ENCODE measurements at places on chromosomes 13 and 19.

GRCh38 chr13:88411696-88412095 lies 740.5 kb downstream of the SLITRK5 start:
- DNase-seq = no peak

- no peak for DNase-seq
These were observed 1.3 kb downstream of the MEIS3 start for GRCh38 chr19:47417746-47418691.

GRCh38 chr13:44758630-44759383 lies 182.7 kb upstream of the TSC22D1 start:
- peak; percentile 81 for DNase-seq

DNA sequence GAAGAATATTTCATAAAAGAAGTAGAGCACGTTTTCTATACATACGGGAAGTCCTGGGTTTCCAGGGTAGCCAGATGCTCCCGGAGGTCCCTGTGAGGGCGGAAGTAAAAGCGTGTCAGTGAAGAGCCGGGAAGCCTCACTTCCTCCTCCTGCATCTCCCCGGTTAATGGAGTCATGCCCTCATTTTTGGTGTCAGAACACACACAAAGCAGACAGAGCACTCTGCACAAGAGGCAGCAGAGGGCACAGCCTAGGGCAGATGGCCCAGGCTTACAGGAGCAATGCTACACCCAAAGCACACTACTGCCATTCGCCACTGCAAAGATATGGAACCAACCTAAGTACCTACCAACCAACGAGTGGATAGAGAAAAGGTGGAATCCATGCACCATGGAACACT lies 94.4 kb downstream of the COL4A1 start:
- DNase-seq = no peak

- no peak for DNase-seq
These were observed 19.8 kb upstream of the SLC25A30 start for GRCh38 chr13:45437947-45438346.

DNA sequence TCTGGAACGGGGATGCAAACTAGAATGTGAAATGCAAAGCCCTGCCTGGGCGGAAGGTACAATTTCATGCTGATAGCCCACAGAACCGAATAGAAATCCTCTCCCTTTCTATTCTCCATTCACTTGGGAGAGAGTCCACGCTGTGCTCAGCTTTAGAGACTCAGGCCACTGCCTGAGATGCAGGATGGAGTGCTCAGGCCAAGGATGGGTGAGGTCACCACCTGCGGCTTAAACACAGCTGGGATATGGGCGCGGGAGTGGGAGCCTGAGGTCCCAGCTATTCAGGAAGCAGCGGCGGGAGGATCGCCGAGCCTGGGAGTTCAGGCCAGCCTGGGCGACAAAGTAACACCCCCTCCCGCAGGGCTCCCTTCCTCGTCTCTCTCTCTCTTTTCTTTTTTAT lies 446 bp upstream of the ZNF83 start:
- DNase-seq = peak; percentile 44

DNA sequence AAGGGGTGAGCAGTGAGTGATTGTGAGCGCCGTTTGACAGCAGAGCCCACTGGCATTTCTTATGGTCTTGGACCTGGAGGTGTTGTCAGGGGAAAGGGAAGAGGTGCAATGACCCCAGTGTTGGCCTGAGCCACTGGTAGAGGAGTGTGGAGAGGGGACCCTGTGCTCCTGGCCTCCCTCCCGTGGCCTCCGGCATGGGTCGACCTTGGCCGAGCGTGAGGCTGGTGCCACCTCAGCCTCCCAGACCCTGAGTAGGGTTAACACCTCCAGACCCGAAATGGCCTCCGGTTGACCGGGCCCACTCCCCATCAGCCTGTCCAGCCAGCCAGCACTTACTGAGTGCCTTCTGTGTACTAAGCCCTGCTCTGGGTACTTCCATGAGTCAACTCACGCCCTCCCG lies 6.5 kb downstream of the TRAPPC5 start:
- no peak for DNase-seq

DNA sequence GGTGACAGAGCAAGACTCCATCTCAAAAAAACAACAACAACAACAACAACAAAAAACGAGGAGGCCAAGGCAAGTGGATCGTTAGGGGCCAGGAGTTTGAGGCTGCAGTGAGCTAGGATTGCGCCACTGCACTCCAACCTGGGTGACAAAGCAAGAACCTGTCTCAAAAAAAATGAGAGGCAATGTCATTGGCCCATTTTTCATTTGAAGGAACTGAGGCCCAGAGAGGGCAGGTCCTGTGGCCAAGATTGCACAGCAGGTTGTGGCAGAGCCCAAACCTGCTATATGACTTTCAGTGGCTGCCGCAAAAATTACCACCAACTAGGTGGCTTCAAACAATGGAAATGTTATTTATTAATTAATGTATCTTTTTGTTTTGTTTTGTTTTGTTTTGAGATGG lies 5.5 kb downstream of the PIK3R2 start:
- no peak for DNase-seq

GRCh38 chr13:109119896-109120295 lies 490.5 kb downstream of the MYO16 start:
- DNase-seq = no peak

DNA sequence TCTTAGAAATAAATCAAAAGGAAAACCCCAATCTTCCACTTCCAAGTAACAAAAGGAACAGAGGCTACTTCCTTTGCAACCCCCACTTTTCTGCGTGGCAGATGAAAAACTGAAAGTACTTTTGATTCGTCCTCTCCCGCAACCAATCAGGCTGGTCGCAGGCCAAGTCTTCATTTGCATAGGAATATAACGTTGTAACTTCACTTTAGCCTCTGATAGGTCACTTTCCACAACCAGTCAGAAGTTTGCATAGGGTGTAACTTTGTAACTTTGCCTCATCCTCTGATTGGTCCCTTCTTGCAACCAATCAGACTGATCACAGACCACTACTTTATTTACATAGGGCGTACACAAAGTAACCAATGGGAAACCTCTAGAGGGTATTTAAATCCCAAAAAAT lies 37.2 kb downstream of the TGDS start:
- DNase-seq = no peak

DNA sequence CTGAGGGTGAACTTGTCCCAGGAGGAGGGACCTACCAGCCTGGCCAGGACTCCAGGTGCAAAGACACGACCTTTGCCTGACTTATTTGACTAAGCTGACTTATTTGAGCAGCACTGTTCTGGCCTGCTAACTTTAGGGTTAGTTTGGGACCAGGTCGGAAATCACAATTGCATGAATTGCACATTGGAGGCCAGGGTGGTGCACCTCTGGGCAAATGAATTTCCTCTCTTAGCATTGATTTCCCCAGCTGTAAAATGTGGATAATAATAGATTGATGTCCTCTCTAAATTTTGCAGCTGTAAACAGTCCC lies 1.4 kb upstream of the BST2 start:
- DNase-seq = no peak

- no peak for DNase-seq
These were observed 613 bp downstream of the ATP13A1 start for GRCh38 chr19:19662871-19663255.

- DNase-seq = peak; percentile 94
These were observed 59.6 kb downstream of the MYO9B start for GRCh38 chr19:17135001-17135853.

- peak; percentile 99 for DNase-seq
These were observed 28.9 kb upstream of the CACTIN start for GRCh38 chr19:3655402-3656072.

DNA sequence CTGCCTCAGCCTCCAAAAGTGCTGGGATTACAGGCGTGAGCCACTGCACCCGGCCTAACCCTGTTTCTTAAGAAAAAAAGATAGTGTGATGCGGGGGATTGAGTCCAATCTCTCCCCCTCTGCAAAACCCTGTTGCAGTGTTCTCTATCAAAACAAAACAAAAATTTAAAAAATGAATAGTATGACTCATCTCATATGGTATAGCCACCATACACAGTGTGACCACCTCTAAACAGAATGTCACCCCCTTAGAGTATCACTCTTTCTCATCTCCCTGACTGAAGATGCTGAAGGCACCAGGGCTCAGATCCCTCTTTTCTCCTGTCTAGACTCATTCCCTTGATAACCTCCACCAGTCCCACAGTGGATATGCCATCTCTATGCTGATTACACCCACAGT lies 6.8 kb upstream of the ERF start:
- DNase-seq = no peak

DNA sequence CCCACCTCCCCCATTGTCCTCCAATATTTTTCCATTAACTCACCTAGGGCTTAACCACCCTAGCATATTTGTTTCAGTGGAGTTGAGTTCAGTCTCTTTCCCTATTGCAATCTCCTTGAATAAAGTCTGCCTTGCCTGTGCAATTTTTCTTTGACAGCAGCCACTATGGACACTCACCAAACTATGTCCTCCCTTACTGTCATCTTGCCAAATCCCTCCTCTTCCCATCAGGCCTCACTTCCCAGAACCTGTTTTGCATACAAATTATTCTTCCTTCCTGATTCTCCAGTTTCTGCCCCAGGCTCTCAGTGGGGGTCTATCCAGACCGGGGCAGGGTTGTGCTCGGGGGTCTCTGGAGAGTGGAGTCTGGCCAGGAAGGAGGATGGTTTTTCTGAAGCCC lies 2.2 kb upstream of the LYPD5 start:
- no peak for DNase-seq

- DNase-seq = no peak
These were observed 111.0 kb downstream of the HSPH1 start for GRCh38 chr13:31050486-31051400.

- DNase-seq = no peak
These were observed 68.5 kb downstream of the TEX29 start for GRCh38 chr13:111388851-111389500.

- no peak for DNase-seq
These were observed 36.1 kb downstream of the OLFM4 start for GRCh38 chr13:53064731-53065130.

GRCh38 chr19:49838885-49839588 lies 11.9 kb upstream of the PTOV1 start:
- DNase-seq = no peak

DNA sequence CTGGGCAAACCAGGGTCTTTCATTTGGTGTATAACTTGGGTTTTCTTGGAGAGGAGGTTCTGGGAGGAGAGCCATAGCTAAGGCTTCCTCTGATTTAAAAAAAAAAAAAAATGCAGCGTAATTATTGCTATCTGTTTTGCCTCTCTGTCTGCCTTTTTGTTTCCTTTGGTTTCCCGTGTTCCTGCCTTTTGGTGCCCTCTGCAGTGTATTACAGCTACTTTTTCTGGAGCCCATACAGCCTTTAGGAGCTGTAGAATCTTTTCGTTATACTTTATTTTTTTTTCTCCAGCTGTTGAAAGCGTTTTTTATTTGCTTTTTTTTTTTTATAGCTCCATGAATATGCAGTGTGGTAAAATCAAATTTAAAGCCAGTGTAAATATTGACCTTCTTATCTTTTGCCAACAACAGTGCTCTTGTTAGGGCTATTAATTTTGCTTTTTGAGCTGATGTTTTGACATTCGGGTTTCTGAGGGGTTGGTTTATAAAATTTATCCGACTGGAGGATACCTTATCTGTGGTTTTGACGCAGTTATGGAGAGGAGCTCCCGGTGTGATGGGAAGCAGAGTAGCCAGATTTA lies 38.1 kb downstream of the ZNF493 start:
- no peak for DNase-seq

DNA sequence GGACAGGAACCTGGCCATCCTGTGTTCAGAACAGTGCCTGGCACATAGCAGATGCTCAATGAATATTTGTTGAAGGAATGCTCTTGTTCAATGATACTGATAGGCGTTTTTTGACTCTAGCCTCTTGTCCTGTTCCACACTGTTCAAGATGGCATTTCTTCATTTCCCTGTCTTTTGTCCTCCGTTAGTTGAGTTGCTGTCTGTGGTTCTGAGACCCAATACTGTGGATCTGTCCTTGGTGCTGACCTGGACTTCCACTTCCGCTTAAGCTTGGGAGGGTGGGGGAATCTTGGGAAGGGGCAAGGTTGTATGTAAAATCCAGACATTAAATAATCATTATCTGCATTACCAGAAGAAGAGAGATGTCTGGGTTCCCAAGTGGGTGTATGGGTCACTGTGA lies 8.3 kb upstream of the KCNN4 start:
- DNase-seq = peak; percentile 44

DNA sequence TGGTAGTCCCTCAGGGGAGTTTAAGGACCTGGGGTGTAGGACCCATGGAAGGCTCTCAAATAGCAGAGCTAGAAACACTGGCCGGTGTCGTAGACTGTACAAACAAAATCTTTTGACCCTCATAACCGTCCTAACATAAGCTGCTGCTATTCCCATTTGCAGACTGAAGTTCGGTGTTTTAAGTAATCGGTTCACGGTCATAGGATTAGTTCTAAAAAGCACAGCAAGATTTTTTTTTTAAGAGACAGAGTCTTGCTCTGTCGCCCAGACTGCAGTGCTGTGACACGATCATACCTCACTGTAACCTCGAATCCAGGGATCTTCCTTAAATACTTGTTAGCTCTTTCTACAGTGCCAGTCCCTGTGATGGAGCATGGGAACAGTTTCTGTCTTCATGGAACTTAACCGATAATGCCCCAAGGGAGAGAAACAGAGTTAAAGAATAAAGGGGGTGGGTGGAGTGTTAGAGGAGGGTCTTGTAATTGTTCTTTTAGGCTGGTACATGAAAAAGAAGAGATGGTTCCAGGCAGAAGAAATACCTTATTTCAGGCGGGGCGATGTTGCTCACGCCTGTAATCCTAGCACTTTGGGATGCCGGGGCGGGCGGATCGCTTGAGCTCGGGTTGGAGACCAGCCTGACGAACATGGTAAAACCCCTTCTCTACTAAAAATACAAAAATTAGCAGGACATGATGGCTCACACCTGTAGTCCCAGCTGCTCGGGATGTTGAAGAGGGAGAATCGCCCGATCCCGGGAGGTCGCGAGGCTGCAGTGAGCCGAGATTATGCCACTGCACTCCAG lies 475 bp upstream of the ZC3H4 start:
- no peak for DNase-seq

DNA sequence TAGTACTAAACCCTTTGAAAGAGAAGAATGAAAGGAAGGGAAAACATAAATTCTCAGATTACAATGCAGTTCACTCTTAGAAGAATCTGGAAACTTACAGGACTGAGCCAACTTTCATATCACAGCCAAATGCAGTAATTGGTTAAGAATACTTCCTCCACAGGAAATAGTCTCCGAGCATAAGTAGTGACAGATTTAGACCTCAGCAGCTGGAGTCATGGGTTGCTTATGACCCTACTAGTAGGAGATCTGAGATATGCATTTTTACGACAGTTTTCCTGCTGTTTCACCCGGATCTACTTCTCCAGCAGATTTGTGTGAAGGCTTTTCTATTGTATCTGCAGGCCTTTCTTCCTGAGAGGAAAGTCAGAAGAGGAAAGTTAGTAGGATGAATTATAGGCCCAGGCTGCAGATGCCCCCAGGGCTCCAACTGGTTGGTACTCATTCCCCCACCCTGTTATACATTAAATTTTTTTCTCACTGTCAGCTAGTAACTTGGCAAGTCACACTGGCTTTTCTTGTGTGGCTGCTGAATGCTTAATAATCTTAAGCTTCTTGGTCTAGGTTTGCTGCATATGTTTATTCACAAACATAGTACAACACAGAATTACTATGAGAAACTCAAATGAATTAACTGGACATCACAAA lies 1241.5 kb upstream of the MIR17HG start:
- DNase-seq = peak; percentile 62
